Endothelial cell (in vitro differentiated cells): ENCODE measurements at places on chromosomes 1 and 21. TPM values are rescaled to one million over a fixed set of nuclear protein-coding genes. Genes with fewer than 3 reads are reported as not detected.
A peak's percentile ranks its signal among the peaks of the same experiment; 100 is the strongest.

DNA sequence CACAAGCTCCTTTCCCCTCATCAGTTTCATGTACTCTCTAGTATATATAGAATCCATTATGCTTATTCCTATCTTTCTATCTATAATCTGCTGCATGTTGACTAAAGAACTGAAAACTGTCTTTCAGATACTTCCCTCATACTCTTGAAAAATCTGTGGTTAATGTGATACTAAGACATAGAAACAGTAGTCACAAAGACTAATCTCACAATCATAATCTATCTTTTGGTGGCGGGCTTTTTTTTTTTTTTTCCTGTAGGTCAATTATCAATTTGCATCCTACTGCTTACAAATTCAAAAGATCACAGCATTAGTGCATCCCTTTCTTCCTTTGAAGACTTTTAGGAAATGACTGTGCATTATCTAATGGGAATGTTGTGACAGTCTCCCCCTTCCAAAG, 4.7 kb downstream of the UBR4 start:
- peaks cover 9% of the 10 kb centered on the region for H3K27me3 ChIP-seq
- DNase-seq = no peak
- peak overlapping the region; percentile 94 for H3K27ac ChIP-seq

- DNase-seq = peak; percentile 65
- no peak overlapping the region for H3K4me3 ChIP-seq
- peaks cover 4% of the 10 kb centered on the region for H3K36me3 ChIP-seq
Measured at GRCh38 chr1:212630158-212630900, 21.8 kb downstream of the ATF3 start.

GRCh38 chr21:35753308-35753707, 307.0 kb downstream of the SETD4 start:
- DNase-seq = no peak
- no peak overlapping the region for H3K27ac ChIP-seq
- H3K4me1 ChIP-seq = peaks cover 2% of the 10 kb centered on the region
- no peak overlapping the region for H3K4me3 ChIP-seq

GRCh38 chr1:91929250-91929649, 20.0 kb upstream of the BRDT start:
- peaks cover 8% of the 10 kb centered on the region for H3K4me1 ChIP-seq
- H3K27me3 ChIP-seq = peaks cover 2% of the 10 kb centered on the region
- peak overlapping the region; percentile 81 for H3K27ac ChIP-seq
- no peak for DNase-seq

- H3K27me3 ChIP-seq = peaks cover 19% of the 10 kb centered on the region
- H3K27ac ChIP-seq = no peak overlapping the region
- H3K4me3 ChIP-seq = no peak overlapping the region
- DNase-seq = no peak
Measured at GRCh38 chr1:151133018-151133806, 13.2 kb downstream of the SEMA6C start.

DNA sequence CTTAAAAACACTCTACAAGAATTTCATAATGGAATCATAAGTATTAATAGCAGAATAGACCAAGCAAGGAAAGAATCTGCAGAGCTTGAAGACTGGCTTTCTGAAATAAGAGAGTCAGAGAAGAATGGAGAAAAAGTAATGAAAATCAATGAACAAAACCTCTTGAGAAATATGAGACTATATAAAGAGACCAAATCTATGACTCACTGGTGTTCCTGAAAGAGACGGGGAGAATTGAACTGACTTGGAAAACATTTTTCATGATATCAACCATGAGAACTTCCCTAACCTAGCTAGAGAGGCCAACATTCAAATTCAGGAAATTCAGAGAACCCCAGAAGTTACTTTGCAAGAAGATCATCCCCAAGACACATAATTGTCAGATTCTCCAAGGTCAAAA, 85.6 kb downstream of the GDAP2 start:
- no peak overlapping the region for H3K27ac ChIP-seq
- H3K36me3 ChIP-seq = peaks cover 5% of the 10 kb centered on the region
- no peaks in the 10 kb centered on the region for H3K27me3 ChIP-seq
- DNase-seq = no peak
- no peaks in the 10 kb centered on the region for H3K4me1 ChIP-seq
- H3K4me3 ChIP-seq = no peak overlapping the region

GRCh38 chr1:218514689-218515088, 169.6 kb downstream of the TGFB2 start:
- no peaks in the 10 kb centered on the region for H3K36me3 ChIP-seq
- no peaks in the 10 kb centered on the region for H3K27me3 ChIP-seq
- no peak for DNase-seq
- no peak overlapping the region for H3K4me3 ChIP-seq

DNA sequence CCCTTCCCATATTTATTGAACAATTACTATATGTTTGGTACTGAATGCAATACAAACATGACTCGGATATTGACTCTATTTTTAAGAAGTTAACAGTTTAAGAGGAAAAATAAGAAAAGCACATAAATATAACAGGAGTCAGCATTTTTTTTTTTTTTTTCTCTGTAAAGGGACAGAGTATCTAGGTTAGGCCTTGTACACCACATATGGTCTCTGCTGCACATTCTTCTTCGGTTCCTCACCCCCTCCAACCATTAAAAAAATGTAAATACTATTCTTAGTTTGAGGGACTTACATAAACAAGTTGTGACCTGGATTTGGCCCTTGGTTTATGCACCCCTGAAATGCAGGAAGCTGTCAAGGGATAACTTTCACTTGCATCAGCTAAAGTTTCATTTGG, 40.4 kb downstream of the PHC2 start:
- DNase-seq = no peak
- no peaks in the 10 kb centered on the region for H3K36me3 ChIP-seq
- H3K4me1 ChIP-seq = peaks cover 7% of the 10 kb centered on the region
- H3K4me3 ChIP-seq = no peak overlapping the region
- no peaks in the 10 kb centered on the region for H3K27me3 ChIP-seq

GRCh38 chr1:155245163-155245524, 10.1 kb downstream of the ENTREP3 start:
- H3K27ac ChIP-seq = peak overlapping the region; percentile 86
- peaks cover 15% of the 10 kb centered on the region for H3K36me3 ChIP-seq
- H3K4me3 ChIP-seq = peak overlapping the region; percentile 92
- peaks cover 27% of the 10 kb centered on the region for H3K4me1 ChIP-seq
- DNase-seq = no peak

GRCh38 chr1:45552331-45552730, 1.7 kb downstream of the AKR1A1 start:
- no peak for DNase-seq
- peaks cover 9% of the 10 kb centered on the region for H3K36me3 ChIP-seq
- H3K4me3 ChIP-seq = peak overlapping the region; percentile 22
- H3K27ac ChIP-seq = no peak overlapping the region

DNA sequence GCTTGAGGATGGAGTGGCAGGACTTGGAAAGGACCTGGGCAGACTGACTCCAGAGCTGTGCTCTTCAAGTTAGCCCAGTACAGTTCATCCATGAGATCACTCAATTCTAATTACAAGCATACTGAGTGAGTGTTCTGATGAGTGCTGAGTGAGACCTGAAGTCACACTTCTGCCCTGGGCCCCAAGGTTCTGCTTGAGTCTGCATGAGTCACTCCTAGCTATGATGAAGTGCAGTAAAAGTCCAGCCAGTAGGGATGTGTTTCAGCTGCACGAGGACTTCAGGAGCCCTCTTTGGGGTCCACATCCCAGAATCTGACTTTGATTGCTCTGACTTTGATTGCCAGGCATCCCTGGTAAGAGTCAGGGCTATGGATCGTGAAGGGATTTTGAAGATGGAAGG, 35.8 kb downstream of the PLEKHA6 start:
- peaks cover 4% of the 10 kb centered on the region for H3K4me1 ChIP-seq
- no peak overlapping the region for H3K4me3 ChIP-seq
- no peaks in the 10 kb centered on the region for H3K27me3 ChIP-seq
- H3K27ac ChIP-seq = no peak overlapping the region
- H3K36me3 ChIP-seq = no peaks in the 10 kb centered on the region

DNA sequence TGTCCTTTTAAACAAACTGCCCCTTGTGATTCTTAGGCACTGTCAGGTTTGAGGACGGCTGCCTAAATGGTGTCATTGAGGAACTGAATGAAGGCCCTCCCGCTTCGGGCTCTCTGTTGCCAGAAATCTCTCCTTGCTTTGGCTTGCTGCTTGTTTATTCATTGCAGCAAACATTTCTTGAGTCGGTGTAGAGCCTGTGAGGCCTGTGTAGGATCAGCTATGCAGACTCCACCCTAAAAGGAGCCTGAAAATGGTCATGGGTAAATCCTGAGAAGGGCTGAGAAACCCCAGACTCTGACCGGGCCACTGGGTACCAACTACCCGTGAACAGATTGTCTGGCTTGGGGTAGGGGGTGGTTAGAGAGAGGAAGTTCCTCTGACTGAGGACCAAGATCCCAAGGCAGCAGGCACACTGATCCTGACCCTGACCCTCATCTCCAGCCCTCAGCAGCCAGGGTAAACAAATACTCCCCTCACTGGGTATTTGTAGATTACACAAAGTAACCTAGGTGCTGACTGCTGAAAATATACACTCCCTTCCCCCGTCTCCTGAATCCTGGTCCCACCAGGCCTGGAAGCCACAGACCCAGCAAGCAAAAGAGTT, 3.1 kb downstream of the IL6R start:
- H3K27me3 ChIP-seq = peaks cover 4% of the 10 kb centered on the region
- H3K4me1 ChIP-seq = peaks cover 11% of the 10 kb centered on the region
- no peak for DNase-seq
- peak overlapping the region; percentile 12 for H3K27ac ChIP-seq
- no peak overlapping the region for H3K4me3 ChIP-seq

GRCh38 chr1:84365225-84366221, 32.8 kb upstream of the DNASE2B start:
- H3K36me3 ChIP-seq = no peaks in the 10 kb centered on the region
- peaks cover 4% of the 10 kb centered on the region for H3K4me1 ChIP-seq
- H3K27me3 ChIP-seq = peaks cover under 1% of the 10 kb centered on the region
- DNase-seq = no peak
- H3K27ac ChIP-seq = no peak overlapping the region
- no peak overlapping the region for H3K4me3 ChIP-seq

DNA sequence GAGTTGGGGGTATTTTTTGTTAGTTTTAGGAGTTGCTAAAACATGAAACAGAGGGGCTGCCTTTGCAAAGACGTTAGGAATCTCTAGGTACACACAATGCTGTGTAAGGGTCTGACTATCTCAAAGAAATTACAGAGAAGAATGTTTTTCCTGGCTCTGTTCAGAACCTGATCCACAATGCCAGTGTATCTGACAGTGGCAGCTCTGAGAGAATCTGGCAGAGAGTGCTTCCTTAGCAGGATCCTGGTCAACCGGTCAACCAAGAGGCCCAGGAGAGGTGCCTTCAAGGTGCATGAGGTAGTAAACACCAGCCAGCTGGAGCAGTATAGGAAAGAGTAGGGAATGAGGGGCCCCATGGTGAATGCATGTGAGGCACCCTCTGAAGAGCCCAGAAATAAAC, 40.9 kb upstream of the RGS1 start:
- peaks cover 3% of the 10 kb centered on the region for H3K4me1 ChIP-seq
- H3K27me3 ChIP-seq = peaks cover 3% of the 10 kb centered on the region
- DNase-seq = no peak
- H3K27ac ChIP-seq = no peak overlapping the region
- H3K4me3 ChIP-seq = no peak overlapping the region

DNA sequence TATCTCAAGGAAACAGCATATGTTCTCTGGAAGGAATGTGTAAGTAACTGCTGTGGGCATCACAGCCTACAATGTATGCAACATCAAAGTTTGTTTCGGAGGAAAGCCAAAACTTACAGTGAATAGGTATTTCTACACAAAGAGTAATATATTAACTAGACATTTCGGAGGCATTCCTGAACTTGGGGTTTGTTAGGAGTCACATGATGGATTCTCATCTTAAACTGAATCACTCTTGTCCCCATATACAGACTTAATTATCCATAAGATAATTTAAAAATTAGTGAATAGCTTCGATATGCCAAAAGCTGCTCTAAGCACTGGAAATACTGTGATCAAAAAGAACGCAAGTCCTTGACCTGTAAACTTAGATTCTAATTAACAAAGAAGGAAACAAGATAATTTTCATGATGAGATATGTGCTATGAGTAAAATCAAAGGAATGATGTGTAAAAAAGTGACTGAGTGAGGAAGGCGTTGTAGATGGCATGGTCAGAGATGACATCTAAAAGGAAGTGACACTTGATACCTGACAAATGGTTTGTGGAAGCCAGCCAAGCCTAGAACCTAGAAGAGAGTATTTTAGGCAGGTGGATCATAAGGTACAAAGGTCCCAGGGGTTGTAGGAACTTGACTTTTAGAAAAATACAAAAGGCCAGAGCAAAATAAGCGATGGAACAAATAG, 273.1 kb downstream of the MRPL39 start:
- DNase-seq = no peak
- H3K36me3 ChIP-seq = no peaks in the 10 kb centered on the region
- peaks cover 1% of the 10 kb centered on the region for H3K27me3 ChIP-seq
- no peaks in the 10 kb centered on the region for H3K4me1 ChIP-seq
- H3K4me3 ChIP-seq = no peak overlapping the region
- no peak overlapping the region for H3K27ac ChIP-seq

GRCh38 chr21:33265664-33266049, 510 bp upstream of the IL10RB start:
- no peak overlapping the region for H3K27ac ChIP-seq
- no peak for DNase-seq
- peaks cover 18% of the 10 kb centered on the region for H3K36me3 ChIP-seq
- H3K4me3 ChIP-seq = peak overlapping the region; percentile 92
- peaks cover 12% of the 10 kb centered on the region for H3K27me3 ChIP-seq

- no peaks in the 10 kb centered on the region for H3K4me1 ChIP-seq
- H3K36me3 ChIP-seq = no peaks in the 10 kb centered on the region
- no peak overlapping the region for H3K27ac ChIP-seq
- no peak overlapping the region for H3K4me3 ChIP-seq
- H3K27me3 ChIP-seq = no peaks in the 10 kb centered on the region
Measured at GRCh38 chr1:209095627-209096595, 487.6 kb upstream of the CAMK1G start.

DNA sequence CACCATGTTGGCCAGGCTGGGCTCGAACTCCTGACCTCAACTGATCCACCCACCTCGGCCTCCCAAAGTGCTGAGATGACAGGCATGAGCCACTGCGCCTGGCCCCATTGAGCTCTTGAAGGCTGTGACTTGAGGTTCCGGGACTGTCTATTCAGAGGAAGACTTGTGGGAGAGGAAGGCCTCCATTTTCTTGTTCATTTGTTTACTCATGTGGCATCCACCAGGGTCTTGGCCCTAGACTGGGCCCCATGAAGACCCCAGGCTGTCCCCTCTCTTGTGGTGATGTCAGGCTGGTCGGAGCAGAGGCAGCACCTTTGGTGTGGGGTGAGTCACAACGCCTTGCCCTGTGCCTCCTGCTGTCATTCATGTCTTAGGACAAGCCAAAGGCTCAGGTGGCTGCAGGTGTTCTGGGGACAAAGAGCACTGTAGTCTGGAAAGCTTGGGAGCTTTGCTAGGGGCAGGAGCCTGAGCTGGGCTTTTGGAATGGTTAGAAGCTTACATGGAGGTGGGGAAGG, 224.6 kb upstream of the C1orf174 start:
- H3K27ac ChIP-seq = no peak overlapping the region
- no peak for DNase-seq
- peaks cover 9% of the 10 kb centered on the region for H3K27me3 ChIP-seq
- no peaks in the 10 kb centered on the region for H3K4me1 ChIP-seq

Gene VTCN1
- 0.23 TPM for total RNA-seq

Gene SPRR1B
- total RNA-seq = not detected

Gene DCST2
- 2.8 TPM for total RNA-seq
